ENCODE measurements at places on chromosomes 6 and 20.

DNA sequence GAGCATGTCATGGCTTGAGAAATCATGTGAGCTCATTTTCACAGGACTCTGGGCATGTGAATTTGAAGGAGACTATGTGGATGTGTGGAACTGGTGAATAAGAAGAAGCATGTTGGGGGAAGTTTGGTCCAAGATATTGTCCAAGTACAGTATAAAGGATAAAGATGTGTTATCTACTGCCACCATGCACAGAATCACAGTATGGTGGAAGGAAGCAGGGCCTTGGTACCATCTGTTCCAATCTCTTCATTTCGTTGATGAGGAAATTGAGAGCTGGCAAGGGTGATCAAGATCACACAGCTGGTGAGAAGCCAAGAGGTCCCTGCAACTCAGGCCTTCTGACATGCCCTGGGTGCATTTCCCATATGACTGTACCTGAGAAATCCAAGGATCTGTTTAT lies 31.5 kb upstream of the RIPOR2 start:
- peaks cover 24% of the 10 kb centered on the region for H3K4me1 ChIP-seq
- peaks cover 17% of the 10 kb centered on the region for H3K36me3 ChIP-seq
- H3K4me3 ChIP-seq, result no peak overlapping the region
- H3K27me3 ChIP-seq, result no peaks in the 10 kb centered on the region
- DNase-seq, result no peak

DNA sequence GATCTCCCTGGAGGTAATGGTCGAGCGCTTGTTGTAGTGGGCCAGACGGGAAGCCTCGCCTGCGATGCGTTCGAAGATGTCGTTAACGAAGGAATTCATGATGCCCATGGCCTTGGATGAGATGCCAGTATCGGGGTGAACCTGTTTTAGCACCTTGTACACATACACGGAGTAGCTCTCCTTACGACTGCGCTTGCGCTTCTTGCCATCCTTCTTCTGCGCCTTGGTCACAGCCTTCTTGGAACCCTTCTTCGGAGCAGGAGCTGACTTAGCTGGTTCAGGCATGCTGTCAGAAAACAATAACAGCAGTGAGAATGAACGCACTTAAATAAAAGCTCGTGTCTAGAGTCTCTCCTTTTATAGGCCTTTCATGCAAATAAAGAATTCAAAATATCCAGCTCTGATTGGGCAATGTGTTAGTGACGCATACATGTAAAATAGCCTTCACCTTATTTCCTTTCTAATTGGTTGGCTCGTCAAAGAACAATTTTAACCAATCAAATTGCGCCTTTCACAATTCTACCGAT lies 129.2 kb downstream of the HFE start:
- H3K27ac ChIP-seq, result no peak overlapping the region
- no peak overlapping the region for H3K4me3 ChIP-seq
- H3K27me3 ChIP-seq, result no peaks in the 10 kb centered on the region
- peaks cover 24% of the 10 kb centered on the region for H3K4me1 ChIP-seq
- no peaks in the 10 kb centered on the region for H3K36me3 ChIP-seq

GRCh38 chr6:122736163-122736562 lies 43.4 kb upstream of the FABP7 start:
- no peaks in the 10 kb centered on the region for H3K4me1 ChIP-seq
- H3K27me3 ChIP-seq, result peaks cover 8% of the 10 kb centered on the region
- H3K4me3 ChIP-seq, result no peak overlapping the region
- DNase-seq, result no peak

DNA sequence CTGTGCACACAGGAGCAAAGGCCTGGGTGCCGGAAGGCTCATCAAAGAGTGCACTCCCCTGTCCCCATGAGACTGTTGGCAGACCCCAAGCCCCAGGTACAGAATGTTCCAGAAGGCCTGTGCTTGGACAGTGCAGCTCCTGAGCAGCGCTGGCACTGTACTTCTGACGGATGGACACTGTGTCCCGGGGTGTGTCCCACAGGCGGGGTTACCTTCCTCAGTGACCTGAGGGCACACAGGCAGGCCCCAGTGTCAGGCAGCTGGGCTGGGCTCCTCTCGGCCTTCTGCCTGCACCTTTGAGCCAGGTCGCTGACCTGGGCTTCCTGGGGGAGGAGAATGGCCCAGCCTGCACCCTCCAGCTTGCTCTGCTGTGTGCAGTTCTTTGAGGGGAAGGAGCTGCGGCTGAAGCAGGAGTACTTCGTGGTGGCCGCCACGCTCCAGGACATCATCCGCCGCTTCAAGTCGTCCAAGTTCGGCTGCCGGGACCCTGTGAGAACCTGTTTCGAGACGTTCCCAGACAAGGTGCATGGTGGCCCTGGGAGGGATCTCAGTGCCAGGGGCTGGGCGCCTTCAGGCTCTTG lies 30.1 kb downstream of the PYGB start:
- H3K36me3 ChIP-seq, result peaks cover 24% of the 10 kb centered on the region
- no peak overlapping the region for H3K27ac ChIP-seq
- H3K27me3 ChIP-seq, result no peaks in the 10 kb centered on the region
- H3K4me1 ChIP-seq, result no peaks in the 10 kb centered on the region
- DNase-seq, result no peak
- no peak overlapping the region for H3K4me3 ChIP-seq

DNA sequence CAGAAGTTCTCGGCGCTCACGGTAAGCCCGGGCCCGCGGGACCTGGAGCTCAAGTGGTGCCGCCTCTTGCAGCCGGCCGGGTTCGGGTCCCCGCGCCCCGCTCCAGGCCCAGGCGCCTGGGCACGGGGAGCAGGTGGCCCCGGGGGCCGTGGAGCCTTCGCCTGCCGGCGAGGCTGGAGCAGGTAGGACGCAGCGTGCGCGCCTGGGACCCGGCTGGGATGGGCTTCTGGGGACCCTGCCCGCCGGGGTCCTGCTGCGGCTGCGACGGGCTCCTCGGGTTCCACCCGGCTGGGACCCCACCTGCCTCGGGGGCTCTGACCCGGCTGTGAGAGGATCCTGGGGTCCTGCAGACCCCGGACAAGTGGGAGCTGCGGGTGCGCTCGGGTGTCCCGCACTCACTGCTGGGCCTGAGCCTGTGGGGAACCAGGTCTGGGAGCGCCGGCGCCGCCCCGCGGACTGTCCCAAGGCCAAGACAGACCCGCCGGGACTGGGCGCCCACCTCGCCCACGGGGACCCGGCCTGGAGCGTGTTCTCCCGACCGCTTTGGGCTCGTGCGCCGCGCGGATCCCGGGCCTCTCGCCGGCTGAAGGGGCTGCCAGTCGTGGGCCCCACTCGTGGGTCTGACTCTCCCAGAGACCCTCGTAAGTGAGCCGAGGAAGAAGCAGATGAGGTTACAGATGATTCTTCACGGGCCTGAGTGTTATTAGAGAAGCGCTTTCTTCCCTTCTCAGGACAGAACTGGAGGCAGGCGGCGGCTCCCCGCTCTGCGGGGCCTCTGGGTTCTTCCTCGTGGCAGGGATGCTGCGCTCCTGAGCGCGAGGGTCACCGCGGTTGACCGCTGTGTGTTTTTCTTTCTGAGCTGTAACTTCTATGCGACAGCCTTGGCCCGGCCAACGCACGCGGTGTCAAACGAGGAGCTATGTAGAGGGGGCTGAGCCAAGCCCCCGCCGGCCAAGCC lies 729 bp downstream of the SMOC2 start:
- H3K27me3 ChIP-seq, result peaks cover 46% of the 10 kb centered on the region
- no peak overlapping the region for H3K4me3 ChIP-seq
- H3K27ac ChIP-seq, result no peak overlapping the region
- no peaks in the 10 kb centered on the region for H3K4me1 ChIP-seq

DNA sequence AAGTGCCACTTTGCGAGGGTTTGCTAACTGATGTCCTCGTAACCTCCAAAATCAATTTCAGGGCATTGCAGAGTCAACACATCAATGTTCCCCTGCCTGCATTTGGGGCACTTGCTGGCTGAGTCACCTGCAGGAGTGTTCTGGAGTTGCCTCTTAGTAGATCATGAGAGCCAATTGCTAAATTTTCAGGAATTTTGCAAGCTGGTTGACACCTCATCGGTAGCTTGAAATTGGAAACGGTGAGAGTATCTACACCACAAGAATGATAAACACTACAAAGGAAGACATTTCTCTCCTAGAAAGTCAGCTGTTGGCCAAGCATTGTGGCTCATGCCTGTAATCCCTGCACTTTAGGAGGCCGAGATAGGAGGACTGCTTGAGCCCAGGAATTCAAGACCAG lies 10.8 kb upstream of the BFSP1 start:
- H3K27me3 ChIP-seq, result peaks cover 50% of the 10 kb centered on the region
- H3K27ac ChIP-seq, result no peak overlapping the region
- no peaks in the 10 kb centered on the region for H3K36me3 ChIP-seq
- DNase-seq, result no peak
- peaks cover 9% of the 10 kb centered on the region for H3K4me1 ChIP-seq

- H3K4me3 ChIP-seq, result no peak overlapping the region
- H3K4me1 ChIP-seq, result peaks cover 16% of the 10 kb centered on the region
- no peak for DNase-seq
Measured at GRCh38 chr6:137265561-137266308, 46.5 kb upstream of the IFNGR1 start.

DNA sequence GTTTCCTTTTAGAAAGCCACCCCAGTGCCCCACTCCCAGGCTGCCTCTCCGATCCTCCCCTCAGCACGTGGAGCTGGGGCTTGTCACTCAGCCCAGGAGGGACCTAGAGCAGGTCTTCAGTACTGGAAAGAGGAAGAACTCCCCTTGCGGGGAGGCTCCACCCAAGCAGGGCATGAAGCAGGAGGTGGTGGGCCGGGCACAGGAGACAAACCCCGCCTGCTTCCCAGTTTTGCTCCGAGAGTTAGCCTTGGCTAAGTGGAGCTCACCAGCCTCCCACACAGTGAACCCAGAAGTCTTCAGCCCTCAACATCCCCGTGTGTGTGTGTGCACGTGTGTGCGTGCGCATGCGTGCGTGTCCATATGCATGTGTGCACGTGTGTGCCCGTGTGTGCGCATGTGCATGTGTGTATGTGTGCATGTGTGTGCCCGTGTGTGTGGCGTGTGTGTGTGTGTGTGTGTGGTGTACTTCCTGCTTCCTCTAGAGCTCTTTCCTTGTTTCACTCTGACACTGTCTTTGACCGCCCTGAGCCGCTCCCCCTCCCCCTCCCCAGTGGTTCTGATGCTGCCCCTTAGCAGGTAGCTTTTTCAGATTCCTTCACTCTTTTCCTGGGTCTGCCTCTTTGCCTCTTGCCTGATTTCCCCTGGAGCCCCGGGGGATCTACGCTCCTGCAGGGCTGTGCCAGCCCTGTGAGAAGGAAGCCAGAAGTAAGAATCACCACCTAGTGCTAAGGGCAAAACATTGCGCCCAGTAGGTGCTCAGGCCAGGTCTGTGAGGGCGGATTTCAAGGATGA lies 239.8 kb downstream of the CDC5L start:
- no peaks in the 10 kb centered on the region for H3K36me3 ChIP-seq
- H3K4me1 ChIP-seq, result peaks cover 26% of the 10 kb centered on the region
- H3K4me3 ChIP-seq, result no peak overlapping the region

DNA sequence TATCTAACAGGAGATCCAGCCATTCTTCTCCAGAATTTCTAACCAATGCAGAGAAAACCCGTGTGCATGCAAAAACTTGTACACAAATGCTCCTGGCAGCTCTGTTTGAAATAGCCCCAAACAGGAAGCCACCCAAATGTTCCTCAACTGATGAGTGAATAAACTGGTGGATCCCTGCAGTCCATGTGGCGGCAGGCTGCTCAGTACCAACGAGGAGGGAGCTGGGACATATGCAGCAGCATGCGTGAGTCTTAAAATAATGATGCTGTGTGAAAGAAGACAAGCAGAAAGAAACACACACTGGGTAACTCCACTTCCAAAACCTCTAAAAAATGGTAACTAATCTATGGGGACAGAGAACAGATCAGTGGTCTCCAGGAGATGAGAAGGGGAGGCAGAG lies 542.1 kb upstream of the AGPAT4 start:
- no peaks in the 10 kb centered on the region for H3K4me1 ChIP-seq
- H3K4me3 ChIP-seq, result no peak overlapping the region
- no peak for DNase-seq
- H3K27me3 ChIP-seq, result no peaks in the 10 kb centered on the region

DNA sequence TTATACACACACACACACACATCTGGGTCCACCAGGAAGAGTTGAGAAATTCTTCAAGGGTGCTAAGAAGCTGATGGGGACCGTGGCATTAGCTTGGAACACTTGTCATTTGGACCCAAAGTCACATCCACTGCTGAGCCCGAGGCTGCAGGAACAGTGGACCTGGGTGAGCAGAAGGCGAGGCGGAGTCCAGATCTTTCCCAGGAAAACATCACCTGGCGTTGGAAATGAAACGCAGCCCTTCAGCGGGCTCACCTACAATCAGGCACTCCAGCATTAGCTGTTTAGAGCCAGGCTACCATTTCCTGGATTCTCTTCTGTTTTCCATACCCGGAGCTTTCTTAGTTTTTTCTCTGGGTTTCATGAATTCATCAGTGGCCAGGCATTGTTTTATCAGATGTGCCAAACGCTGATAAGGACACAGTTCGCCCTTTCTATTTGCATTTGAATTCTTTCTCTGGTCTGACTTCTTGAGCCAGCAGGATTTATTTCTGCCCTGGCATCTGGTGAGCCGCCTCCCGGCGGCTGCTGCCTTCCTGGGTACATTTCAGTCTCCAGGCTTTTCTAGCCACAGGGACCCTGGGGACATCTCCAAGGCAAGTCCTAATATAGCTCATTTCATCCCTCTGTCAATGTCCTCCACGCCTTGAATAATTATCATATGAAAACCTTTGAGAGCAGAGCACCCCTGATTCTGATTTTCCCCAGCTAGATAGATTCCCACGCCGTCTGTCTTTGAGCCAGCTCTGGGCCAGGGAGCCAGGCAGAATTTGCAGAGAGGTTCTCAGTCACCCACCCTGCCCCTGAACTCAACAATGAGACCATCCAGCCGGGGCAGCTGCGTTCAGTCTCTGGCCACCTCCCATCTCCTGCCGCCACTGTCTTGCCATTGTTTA lies 170.9 kb downstream of the TTLL2 start:
- peaks cover 2% of the 10 kb centered on the region for H3K27me3 ChIP-seq
- DNase-seq, result no peak
- H3K27ac ChIP-seq, result no peak overlapping the region
- H3K4me1 ChIP-seq, result no peaks in the 10 kb centered on the region
- H3K4me3 ChIP-seq, result no peak overlapping the region

DNA sequence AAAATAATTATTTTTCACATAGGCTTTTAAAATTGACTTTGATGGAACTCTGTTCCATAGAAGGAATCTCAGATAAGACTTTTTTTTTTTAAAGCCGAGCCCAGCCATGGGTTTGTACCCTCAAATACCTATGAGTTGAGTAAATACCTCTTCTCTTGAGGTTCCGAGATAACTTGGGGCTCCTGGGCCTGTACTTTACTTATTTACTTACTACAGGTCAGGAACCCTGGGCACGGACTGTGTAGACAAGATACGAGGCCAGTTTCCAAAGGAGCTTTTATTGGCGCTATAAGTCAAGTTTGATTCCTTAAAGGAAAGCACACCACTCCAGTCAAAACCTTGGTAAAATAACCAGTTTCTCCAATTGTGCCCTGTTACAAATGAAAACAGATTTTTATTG lies 7.5 kb downstream of the AFG1L start:
- no peaks in the 10 kb centered on the region for H3K36me3 ChIP-seq
- no peak for DNase-seq
- no peak overlapping the region for H3K4me3 ChIP-seq
- H3K4me1 ChIP-seq, result peaks cover 10% of the 10 kb centered on the region
- H3K27me3 ChIP-seq, result peaks cover 2% of the 10 kb centered on the region
- H3K27ac ChIP-seq, result no peak overlapping the region
